ENCODE measurements at places on chromosomes 1 and 21.

DNA sequence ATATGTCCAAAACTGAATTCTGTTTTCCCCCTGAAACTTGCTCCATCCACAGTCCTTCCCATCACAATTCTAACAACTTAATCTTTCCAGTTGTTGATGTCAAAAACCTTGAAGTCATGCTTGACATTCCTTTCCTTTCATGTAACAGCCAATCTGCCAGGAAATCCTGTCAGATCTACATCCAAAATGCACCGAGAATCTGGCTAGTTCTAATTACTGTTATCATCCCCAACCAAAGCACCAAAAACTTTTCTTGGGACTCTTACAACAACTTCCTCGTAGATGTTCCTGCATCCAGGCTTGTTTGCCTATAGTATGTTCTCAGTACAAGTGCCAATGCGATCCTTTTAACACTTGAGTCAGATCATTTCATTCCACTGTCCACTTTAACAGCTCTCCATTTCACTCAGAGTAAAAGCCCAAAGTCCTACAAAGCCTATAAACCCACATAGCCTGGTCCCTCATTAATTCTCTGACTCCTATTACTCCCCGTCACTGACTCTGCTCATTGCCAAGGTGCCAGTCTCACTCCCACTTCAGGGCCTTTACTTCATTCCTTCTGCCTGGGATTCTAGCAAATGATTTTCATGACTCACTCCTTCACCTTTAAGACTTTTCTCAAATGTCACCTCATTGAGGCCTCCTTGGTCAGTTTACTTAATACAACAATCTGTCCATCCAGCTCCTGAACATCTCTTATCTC is 493.2 kb upstream of the NFIA start:
- DNase-seq: no peak

DNA sequence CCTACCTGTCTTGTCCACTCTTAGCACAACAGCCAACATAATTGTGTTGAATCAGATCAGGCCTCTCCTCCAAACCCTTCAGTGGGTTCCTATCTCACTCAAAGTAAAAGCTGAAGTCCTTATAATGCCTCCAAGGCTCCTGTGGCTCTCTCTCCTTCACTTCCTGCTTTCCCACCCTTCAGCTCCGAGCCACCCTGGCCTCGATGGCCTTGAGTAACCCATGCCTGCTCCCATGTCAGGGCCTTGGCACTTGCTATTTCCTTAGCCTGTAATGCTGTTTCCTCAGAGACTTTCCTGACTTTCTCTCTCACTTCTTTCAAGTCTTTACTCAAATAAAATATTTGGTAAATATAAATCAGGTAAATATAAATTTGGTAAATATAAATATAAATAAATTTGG is 8.1 kb upstream of the PLEKHM2 start:
- no peak for DNase-seq

DNA sequence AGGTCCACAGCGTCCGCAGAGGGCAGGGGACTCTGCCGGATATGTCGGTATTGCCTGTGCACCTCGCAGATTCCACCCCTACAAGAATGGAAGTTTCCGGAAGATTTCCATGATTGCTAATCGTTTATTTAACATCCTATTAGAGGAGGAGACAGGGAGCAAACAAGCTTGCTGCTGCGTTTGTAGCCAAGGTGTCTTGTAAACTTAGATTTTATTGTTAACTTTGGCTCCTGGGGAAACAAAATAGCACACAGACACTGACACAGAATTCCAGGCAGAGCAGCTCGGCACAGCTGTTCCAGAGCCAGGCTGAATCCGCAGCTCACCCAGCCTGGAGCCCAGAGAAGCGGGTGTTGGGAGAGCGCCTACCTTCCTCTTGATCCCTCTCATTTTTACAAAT is 75.7 kb downstream of the AJAP1 start:
- DNase-seq: no peak

GRCh38 chr21:31052489-31053142 is 14.3 kb upstream of the KRTAP19-8 start:
- DNase-seq: no peak

GRCh38 chr21:42627527-42628289 is 25.7 kb upstream of the PDE9A start:
- DNase-seq: no peak

DNA sequence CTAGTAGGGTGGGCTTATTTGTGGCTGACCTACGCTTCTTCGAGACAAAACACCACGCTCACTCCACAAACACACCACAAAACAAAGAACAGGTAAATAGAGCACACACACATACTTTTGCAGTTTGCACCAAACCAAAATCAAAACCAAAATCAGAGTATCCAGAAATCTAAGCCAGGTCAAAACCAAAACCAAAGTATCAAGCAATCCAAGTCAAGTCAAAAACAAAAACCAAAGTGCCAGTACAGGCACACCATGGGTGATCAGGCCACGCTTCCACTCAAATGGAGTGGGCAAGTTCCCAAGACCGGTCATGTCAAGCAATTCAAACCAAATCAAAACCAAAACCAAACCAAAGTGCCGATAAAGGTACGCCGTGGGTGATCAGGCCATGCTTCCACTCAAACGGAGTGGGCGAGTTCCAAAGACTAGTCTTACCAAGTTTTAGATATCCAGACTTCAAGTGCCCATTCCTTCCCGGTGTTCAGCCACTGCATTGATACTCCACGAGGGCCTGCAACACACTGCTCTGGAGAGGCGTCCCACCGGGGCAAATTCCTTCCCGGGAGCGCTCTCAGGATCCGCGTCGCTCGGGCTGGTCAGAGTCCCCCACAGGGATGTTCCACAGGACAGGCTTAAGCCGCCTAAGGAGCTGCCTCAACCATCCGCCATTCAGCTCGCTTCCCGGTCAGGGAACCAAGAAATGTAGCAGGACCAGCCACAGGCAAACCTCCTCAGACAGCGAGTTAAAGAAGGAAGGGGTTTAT is 169.1 kb downstream of the CDC7 start:
- no peak for DNase-seq

DNA sequence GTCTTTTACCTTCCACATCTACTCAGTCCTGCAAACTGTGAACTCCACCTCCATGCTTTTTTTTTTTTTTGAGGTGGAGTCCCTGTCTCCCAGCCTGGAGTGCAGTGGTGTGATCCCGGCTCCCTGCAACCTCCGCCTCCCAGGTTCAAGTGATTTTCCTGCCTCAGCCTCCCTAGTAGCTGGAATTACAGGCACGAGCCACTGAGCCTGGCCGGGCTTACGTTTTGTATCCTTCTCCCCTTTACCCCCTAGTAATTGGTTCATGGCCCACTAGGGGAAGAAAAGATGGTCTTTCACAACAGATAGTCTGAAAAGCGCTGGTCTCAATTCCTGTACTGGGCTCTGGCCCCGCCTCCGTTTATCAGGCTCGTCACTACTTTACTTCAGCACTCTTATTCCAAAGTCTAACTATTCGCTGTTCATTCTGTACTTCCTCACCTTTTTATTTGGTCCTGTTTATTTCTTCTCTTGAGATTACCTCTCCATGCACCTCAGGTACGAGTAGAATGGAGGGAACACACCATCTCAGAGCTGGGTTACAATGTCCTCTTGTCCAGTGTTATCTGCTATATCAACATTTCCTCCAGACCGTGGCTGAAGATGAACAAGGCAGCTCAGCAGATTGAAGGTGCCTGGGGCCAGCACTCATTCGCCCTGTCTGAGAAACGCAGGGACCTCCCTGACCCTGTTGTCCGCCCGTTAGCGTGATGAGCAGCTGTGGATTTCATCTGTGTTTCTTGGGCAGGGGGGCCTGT is 16.2 kb downstream of the CNST start:
- DNase-seq: peak; percentile 42

DNA sequence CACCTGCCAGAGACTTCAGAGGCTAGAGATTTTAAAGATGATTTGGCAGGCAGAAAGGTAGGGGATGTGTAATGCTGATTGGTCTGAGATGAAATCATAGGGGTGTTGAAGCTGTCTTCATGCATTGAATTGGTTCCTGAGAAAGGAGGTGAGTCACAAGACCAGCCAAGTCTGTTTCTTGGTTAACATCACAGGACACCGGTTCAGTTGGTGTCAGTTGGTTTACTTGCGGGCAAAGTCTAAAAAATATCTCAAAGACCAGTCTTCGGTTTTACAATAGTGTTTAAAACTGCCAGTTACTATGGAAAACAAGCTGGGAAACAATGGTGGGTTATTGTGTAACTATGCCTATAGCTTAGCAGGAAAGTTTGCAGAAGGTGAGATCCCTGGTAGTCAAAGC is 305.9 kb downstream of the BARHL2 start:
- DNase-seq: no peak

DNA sequence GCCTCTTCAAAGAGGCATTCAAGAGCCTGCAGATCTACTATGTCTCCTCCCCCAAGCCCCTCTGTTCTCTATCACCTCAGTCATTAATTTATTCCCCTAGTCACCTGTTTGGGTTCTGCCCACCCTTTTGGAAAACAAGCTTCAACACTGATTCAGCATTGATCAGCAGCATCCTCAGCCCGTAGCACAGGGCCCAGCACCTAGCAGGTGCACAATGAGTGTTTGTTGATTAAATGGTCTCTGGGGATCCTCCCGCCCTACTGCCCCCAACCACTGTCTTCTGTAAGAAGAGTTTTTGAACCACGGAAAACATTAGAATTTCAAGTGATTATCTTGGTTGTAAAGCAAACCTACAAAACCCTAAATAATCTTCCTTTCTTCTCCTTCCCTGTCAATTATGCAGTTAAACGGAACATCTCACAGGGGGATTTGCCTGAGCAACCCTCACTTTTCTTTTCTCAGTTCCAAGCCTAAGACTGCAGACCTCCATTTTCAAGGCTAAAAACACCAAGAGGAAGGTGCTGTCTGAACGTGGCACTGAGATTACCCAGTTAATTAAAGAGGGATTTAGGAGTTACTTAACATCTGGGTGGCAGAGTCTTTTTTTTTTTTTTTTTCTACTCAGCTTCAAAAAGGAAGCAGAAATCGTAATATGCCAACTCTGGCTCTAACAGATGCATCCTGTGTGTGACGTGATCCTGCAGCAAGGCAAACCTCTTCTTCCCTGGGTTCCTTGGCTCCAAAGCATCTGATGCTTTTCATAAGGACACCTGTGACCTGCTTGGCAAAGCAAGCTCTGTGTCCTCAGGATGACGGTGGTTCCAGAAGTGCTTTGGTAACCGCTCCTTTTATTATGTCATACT is 163.0 kb downstream of the KAZN start:
- DNase-seq: no peak

DNA sequence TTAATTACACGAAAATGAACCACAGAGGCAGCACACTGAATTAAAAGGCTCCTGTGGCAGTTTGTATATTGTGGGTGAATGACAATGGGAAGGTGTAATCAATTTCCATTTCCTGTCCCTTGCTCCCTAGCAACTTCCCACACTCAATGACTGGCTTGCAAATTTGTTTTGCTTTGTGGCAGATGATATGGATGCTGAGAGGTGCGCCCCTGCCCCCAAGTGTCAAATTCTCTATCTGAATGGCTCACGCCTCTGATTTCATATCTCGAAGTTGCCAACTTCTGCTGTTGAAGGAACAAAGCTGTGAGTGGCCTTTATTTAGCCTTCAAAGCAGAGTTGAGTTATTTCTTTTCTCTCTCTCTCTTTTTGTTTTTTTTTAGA is 86.0 kb downstream of the FOXD2 start:
- no peak for DNase-seq

All from K562 (cell line).